Transverse colon (tissue), 4 donors: ENCODE measurements at places on chromosomes 13 and 19. TPM values are rescaled to one million over a fixed set of nuclear protein-coding genes. Genes with fewer than 3 reads are reported as not detected.

IQCN gene
- total RNA-seq = 4.8 TPM

UBE2L5 gene
- total RNA-seq = not detected

PABPC3 gene
- not detected for total RNA-seq

ZNF682 gene
- total RNA-seq = 6.0 TPM

CEBPA gene
- total RNA-seq = 69.4 TPM

SNRNP70 gene
- total RNA-seq = 682 TPM

ANGPTL8 gene
- not detected for total RNA-seq

DNMT1 gene
- total RNA-seq = 122 TPM

DNA sequence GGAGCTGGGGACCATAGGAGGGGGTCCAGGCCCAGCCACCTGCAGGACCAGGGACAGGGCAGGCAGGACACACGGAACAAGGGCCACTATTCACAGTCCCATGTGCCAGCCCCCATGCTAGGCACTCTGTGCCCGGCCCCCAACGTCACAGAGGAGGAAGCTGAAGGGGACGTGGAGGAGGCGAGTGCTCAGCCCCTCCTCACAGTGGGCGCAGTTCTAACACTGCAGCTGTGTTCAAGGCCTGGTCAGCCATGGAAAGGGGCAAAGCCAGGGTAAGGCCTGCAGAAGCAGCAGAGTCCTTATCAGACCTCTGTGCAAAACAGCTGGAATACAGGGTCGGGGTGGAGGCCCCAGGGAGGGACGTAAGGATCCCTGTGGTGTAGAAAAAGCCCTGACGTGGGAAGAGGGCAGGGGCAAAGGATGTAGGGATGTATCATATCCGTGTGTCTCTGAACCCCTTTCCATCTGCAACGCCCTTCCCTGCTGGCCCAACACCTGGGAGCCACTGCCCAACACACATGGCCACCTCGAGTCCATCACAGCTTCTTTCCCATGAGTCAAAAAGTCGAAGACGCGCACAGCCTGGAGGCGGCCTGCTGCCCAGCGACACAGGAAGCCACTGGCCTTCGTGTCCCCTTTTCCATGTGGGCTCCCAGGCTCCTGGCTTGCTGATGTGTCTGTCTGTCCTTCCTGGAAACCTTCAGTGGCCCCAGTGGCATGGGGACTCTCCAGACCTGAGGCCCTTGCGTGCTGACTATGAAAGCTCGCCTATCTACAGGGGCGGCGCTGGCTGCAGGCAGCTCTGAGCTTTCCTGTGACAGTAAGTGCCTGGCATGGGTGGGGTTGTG lies 28.0 kb downstream of the SH3GL1 start:
- H3K27ac ChIP-seq = peak overlapping the region; percentile 81
- H3K27me3 ChIP-seq = no peaks in the 10 kb centered on the region
- H3K4me3 ChIP-seq = no peak overlapping the region

GRCh38 chr13:75749407-75749806 lies 113.3 kb downstream of the LMO7 start:
- no peaks in the 10 kb centered on the region for H3K36me3 ChIP-seq
- no peaks in the 10 kb centered on the region for H3K27me3 ChIP-seq
- DNase-seq = no peak
- H3K27ac ChIP-seq = no peak overlapping the region
- no peaks in the 10 kb centered on the region for H3K4me1 ChIP-seq
- H3K4me3 ChIP-seq = no peak overlapping the region

- H3K27me3 ChIP-seq = no peaks in the 10 kb centered on the region
- DNase-seq = no peak
Measured at GRCh38 chr19:42335374-42335936, 10.0 kb downstream of the MEGF8 start.

DNA sequence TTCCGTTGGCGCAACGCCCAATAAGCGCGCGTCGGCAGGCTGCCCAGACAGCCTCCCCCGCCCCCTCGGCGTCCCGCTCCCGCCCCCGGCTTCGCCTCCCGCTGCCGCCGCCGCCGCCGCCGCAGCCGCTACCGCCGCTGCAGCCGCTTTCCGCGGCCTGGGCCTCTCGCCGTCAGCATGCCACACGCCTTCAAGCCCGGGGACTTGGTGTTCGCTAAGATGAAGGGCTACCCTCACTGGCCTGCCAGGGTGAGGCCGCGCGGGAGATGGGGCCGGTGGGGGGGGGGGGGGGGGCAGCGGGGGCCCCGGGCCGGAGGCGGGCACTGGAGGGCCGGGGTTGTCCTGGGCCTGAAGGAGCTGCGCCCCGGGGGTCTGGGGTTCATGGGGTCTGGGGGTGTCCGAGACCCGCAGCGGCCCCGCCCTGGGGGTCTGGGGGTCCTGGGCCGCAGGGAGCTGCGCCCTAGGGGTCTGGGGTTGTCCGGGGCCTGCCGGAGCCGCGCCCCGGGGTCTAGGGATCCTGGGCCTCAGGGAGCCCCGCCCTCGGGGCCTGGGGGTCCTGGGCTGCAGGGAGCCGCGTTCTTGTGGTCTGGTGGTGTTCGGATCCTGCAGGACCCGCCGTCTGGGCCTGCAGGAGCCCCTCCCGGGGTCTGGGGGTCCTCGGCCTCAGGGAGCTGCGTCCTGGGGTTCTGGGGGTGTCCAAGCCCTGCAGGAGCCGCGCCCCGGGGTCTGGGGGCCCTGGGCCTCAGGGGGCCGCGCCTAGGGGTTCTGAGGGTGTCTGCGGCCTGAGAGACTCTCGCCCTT lies at the start of gene HDGFL2:
Gene HDGFL2, plus strand, starts transcription at position 124 of the 801 bp plus-strand sequence. Its CDS starts 54 bp downstream, at position 178.
- H3K27me3 ChIP-seq = no peaks in the 10 kb centered on the region
- H3K36me3 ChIP-seq = no peaks in the 10 kb centered on the region
- H3K4me3 ChIP-seq = peak within 1 kb of the TSS; percentile 99
- no peak for DNase-seq

- no peaks in the 10 kb centered on the region for H3K36me3 ChIP-seq
- H3K27ac ChIP-seq = no peak overlapping the region
- no peaks in the 10 kb centered on the region for H3K4me1 ChIP-seq
- H3K27me3 ChIP-seq = no peaks in the 10 kb centered on the region
Measured at GRCh38 chr19:28632371-28633080, 580.4 kb downstream of the UQCRFS1 start.

DNA sequence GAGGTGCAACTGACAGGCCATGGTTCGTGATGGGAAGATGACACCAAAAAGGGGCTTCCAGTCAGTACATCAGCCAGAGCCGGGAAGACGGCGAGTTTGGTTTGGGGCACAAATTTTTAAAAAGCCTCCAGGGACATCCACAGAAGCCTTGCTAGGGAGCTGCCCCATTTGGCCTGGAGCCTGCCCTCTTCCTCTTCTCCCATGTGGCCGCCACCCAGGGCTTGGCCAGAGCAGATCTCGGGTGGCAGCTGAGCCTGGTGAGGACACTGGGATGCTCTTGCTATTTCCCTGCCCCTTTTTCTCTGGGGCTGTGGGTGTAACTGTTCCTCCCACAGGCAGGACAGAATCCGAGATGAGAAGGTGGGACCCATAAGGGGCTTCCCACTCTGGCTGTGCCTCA lies 8.2 kb downstream of the ETFB start:
- H3K4me1 ChIP-seq = peaks cover 5% of the 10 kb centered on the region
- DNase-seq = no peak
- no peak overlapping the region for H3K4me3 ChIP-seq
- no peak overlapping the region for H3K27ac ChIP-seq
- no peaks in the 10 kb centered on the region for H3K36me3 ChIP-seq
- no peaks in the 10 kb centered on the region for H3K27me3 ChIP-seq

GRCh38 chr13:113023694-113024430 lies 54.8 kb downstream of the MCF2L start:
- H3K27me3 ChIP-seq = no peaks in the 10 kb centered on the region
- no peaks in the 10 kb centered on the region for H3K4me1 ChIP-seq
- no peak overlapping the region for H3K4me3 ChIP-seq
- DNase-seq = no peak

- no peak overlapping the region for H3K4me3 ChIP-seq
- H3K27ac ChIP-seq = no peak overlapping the region
- peaks cover 14% of the 10 kb centered on the region for H3K36me3 ChIP-seq
- H3K27me3 ChIP-seq = no peaks in the 10 kb centered on the region
- H3K4me1 ChIP-seq = no peaks in the 10 kb centered on the region
Measured at GRCh38 chr19:9752701-9753443, 15.7 kb downstream of the ZNF846 start.

GRCh38 chr13:32409001-32409313 lies 19.0 kb downstream of the N4BP2L1 start:
- H3K4me1 ChIP-seq = no peaks in the 10 kb centered on the region
- H3K27ac ChIP-seq = no peak overlapping the region
- no peaks in the 10 kb centered on the region for H3K27me3 ChIP-seq

DNA sequence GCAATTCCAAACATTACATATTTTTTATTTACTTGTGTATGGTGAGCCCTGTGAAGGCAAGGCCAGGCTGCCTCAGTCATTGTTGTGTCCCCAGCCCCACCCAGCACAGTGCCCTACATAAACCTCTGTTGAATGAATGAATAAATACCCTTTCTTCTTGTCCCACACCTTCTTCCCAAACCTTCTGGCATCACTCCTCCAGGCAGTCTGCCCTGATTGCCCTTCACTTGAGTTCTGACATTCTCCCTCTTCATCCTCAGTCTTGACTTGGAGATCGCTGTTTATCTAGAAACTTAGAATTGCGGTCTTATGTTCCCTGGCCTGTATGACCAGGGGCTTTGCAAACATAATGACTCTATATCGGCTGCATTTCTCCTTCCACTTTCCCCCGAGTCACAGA lies 5.2 kb upstream of the OPA3 start:
- H3K4me1 ChIP-seq = no peaks in the 10 kb centered on the region
- H3K27ac ChIP-seq = no peak overlapping the region
- no peak for DNase-seq
- no peaks in the 10 kb centered on the region for H3K36me3 ChIP-seq

GRCh38 chr19:13164343-13165161 lies 14.3 kb downstream of the IER2 start:
- peak; percentile 75 for DNase-seq
- peaks cover 82% of the 10 kb centered on the region for H3K4me1 ChIP-seq
- no peaks in the 10 kb centered on the region for H3K27me3 ChIP-seq
- peak overlapping the region; percentile 29 for H3K4me3 ChIP-seq

- no peak overlapping the region for H3K4me3 ChIP-seq
- no peak overlapping the region for H3K27ac ChIP-seq
- no peaks in the 10 kb centered on the region for H3K36me3 ChIP-seq
- peaks cover 9% of the 10 kb centered on the region for H3K4me1 ChIP-seq
- no peak for DNase-seq
- H3K27me3 ChIP-seq = no peaks in the 10 kb centered on the region
Measured at GRCh38 chr19:3510727-3511126, 4.6 kb downstream of the FZR1 start.

- no peak for DNase-seq
- no peak overlapping the region for H3K27ac ChIP-seq
- H3K4me3 ChIP-seq = no peak overlapping the region
- H3K4me1 ChIP-seq = no peaks in the 10 kb centered on the region
Measured at GRCh38 chr19:20669263-20669662, 7.9 kb upstream of the ZNF626 start.

DNA sequence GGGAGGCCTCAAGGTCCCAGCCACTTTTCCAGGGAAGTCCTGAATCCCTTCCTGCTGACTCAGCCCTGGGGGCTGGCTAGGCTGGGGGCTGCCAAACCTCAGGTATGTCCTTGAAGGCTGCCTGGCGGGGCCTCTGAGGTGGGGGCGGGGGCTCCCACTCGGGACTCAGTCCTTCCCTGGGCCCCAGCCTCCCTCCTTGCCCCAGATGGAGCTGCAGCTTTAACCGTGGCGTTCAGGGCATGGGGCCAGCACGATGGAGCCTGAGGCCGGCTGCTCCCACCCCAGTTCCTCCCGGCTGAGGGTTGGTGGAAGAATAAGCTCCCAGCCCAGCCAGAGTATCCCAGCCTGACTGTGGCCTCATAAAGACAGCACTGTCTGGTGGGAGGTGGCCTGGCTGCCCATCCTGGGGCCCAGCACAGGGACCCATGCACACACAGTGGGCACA lies 12.4 kb downstream of the CILP2 start:
- no peak overlapping the region for H3K4me3 ChIP-seq
- no peak overlapping the region for H3K27ac ChIP-seq
- H3K4me1 ChIP-seq = no peaks in the 10 kb centered on the region
- no peaks in the 10 kb centered on the region for H3K36me3 ChIP-seq
- H3K27me3 ChIP-seq = peaks cover 38% of the 10 kb centered on the region
- no peak for DNase-seq

GRCh38 chr19:10769533-10770491 lies 51.9 kb downstream of the DNM2 start:
- peak; percentile 31 for DNase-seq
- no peak overlapping the region for H3K4me3 ChIP-seq
- H3K27ac ChIP-seq = peak overlapping the region; percentile 72

- peaks cover 10% of the 10 kb centered on the region for H3K27me3 ChIP-seq
- H3K27ac ChIP-seq = no peak overlapping the region
- no peak overlapping the region for H3K4me3 ChIP-seq
- no peaks in the 10 kb centered on the region for H3K36me3 ChIP-seq
- DNase-seq = no peak
- H3K4me1 ChIP-seq = no peaks in the 10 kb centered on the region
Measured at GRCh38 chr19:38551450-38551813, 66.3 kb downstream of the MAP4K1 start.

GRCh38 chr19:29383696-29384095 lies 142.1 kb upstream of the VSTM2B start:
- no peaks in the 10 kb centered on the region for H3K4me1 ChIP-seq
- no peak for DNase-seq
- no peaks in the 10 kb centered on the region for H3K27me3 ChIP-seq
- no peak overlapping the region for H3K4me3 ChIP-seq
- no peak overlapping the region for H3K27ac ChIP-seq
- H3K36me3 ChIP-seq = no peaks in the 10 kb centered on the region

GRCh38 chr13:28983641-28984040 lies 163.5 kb downstream of the MTUS2 start:
- H3K4me1 ChIP-seq = no peaks in the 10 kb centered on the region
- DNase-seq = no peak
- no peaks in the 10 kb centered on the region for H3K27me3 ChIP-seq
- H3K27ac ChIP-seq = no peak overlapping the region

GRCh38 chr13:93862259-93862658 lies 617.2 kb downstream of the DCT start:
- no peaks in the 10 kb centered on the region for H3K4me1 ChIP-seq
- H3K27me3 ChIP-seq = no peaks in the 10 kb centered on the region
- no peak overlapping the region for H3K4me3 ChIP-seq
- H3K36me3 ChIP-seq = no peaks in the 10 kb centered on the region

GRCh38 chr19:38532939-38533338 lies 84.8 kb downstream of the MAP4K1 start:
- H3K27me3 ChIP-seq = no peaks in the 10 kb centered on the region
- no peak overlapping the region for H3K4me3 ChIP-seq
- H3K36me3 ChIP-seq = no peaks in the 10 kb centered on the region
- H3K27ac ChIP-seq = no peak overlapping the region
- H3K4me1 ChIP-seq = no peaks in the 10 kb centered on the region

- H3K27me3 ChIP-seq = no peaks in the 10 kb centered on the region
- H3K4me1 ChIP-seq = peaks cover 37% of the 10 kb centered on the region
- peak overlapping the region; percentile 88 for H3K27ac ChIP-seq
- peak; percentile 81 for DNase-seq
Measured at GRCh38 chr19:43464134-43464775, 1.2 kb downstream of the LYPD3 start.

- no peak overlapping the region for H3K4me3 ChIP-seq
- H3K4me1 ChIP-seq = peaks cover 9% of the 10 kb centered on the region
- H3K36me3 ChIP-seq = no peaks in the 10 kb centered on the region
- DNase-seq = no peak
- H3K27me3 ChIP-seq = no peaks in the 10 kb centered on the region
- no peak overlapping the region for H3K27ac ChIP-seq
Measured at GRCh38 chr13:90105849-90106496, 1241.5 kb upstream of the MIR17HG start.
